ENCODE measurements at places on chromosomes 7 and 10.

- peak; percentile 25 for DNase-seq
Observed at GRCh38 chr10:85849315-85849714, 517.3 kb downstream of the GRID1 start.

GRCh38 chr10:58158806-58159205 is 108.9 kb downstream of the IPMK start:
- no peak for DNase-seq

DNA sequence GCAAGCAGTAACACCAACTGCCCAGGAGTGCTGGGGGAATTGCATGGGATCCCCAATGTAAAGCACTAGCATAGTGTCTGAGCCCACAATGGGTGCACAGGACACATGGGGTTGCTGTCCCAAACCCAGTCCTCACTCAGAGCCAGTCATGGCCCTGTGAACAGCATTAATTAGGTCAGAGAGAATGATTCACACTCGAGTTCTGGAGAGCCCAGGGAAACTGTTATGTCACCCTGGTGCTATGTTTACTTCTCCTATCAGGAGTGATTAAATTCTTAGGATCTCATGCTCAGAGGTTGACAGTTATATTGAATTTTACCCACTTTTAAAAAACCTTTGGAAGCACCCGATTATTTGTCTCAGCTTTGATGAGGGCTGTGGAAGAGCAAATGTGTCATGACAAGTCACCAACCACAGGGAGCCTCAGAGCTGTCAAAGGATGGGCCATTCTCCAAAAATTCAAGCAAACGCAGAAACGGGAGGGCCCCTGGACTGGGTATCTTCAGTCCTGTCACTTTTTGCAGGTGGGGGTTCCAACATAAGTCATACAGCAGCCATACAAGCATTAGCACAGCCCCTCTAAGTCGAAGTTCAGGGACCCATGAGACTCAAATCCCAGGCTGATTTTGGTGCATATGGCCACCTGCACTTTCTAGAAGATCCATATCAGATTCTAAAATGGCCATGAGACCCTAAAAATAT is 1.3 kb upstream of the RASSF4 start:
- no peak for DNase-seq

GRCh38 chr7:79610313-79610712 is 156.8 kb upstream of the MAGI2 start:
- no peak for DNase-seq

All from pons (tissue), 1 donor.